ENCODE measurements at places on chromosomes 5 and 9.
A peak's percentile ranks its signal among the peaks of the same experiment; 100 is the strongest.

- peak; percentile 4 for DNase-seq
Measured at GRCh38 chr9:112863746-112864145, 26.9 kb downstream of the SLC46A2 start.

DNA sequence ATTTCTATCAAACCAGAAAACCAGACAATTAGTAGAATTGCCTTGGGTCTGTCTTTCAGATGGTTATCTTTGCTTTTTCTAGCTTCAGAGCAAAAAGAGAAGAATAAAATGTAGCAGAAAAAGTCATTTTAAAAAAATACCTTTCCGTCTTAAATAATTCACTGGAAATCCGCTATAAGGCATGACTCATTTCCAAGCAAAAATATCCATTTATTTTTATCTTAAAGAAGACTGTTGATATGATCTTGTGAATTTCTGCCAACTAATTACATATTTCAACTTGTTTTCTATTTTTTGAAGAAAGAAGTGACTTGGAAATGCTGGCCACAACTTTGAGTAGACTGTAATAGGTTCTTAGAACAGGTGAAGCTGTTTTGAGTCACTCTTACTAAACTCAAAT, 83.7 kb downstream of the VCAN start:
- DNase-seq: no peak

DNA sequence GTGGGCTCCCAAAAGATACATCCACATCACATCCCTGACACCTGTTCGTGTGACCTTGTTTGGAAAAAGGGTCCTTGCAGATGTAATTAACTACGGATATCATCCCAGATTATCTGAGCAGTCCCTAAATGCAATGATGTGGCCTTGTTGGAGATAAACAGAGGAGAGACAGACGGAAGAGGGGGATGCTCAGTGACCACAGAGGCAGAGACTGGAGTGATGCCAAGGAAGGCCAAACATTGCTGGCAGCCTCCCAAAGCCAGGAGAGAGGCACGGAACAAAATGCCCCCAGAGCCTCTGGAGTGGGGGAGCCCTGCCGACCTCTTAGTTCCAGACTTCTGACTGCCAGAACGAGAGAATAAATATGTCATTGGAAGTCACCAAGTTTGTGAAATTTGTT, 15.0 kb upstream of the VAV2 start:
- no peak for DNase-seq

DNA sequence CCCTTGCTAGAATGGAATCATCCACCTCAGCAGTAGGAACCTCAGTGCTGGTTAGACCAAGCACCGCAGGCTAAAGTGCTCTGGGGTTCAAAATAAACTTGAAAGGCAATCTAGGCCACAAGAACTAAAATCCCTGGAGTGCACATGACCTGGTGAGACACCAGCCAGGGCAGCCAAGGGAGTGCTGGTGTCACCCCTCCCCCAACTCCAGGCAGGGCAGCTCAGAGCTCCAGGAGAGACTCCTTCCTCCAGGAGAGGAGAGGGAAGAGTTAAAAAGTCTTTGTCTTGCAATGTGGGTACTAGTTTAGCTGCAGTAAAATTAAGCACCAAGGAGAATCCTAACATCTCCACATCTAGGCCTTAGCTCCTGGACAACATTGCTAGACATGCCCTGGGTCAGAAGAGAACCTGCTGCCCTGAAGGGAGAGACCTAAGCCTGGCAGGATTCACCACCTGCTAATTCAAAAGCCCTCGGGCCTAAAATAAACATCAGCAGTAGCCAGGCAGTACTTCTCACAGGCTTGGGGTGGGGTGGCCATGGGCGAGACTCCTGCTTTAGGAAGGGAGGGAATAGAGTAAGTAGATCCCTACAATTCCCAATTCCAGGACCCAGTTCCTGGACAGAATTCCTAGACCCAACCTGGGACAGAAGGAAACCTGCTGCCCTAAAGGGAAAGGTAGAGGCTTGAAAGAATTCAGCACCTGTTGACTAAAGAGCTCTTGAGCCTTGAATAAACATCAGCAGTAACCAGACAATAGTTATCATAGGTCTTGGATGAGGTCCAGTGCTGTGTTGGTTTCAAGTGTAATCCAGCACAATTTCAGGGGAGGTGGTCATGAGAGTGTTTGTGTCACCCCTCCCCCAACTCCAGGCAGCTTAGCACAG, 25.8 kb downstream of the UGT3A2 start:
- DNase-seq: no peak

DNA sequence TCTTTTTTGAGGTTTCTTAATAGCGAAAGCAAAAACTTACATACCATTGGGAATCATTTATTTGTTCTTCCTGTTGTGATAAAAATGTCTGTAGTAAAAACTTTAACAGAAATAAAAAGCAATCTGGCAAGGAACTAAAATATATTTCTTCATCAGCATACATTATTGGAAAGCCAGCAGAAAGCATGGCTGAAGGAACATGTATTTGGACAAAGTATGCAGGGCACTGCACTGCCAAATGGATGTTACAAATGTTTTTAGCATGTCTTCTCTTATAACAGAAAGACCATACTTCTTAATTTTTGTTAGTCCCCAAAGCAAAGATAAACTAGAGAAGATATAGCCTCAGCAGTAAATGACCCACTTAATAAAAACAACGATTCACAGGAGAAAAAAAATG, 80.5 kb downstream of the SMIM15 start:
- DNase-seq: no peak

DNA sequence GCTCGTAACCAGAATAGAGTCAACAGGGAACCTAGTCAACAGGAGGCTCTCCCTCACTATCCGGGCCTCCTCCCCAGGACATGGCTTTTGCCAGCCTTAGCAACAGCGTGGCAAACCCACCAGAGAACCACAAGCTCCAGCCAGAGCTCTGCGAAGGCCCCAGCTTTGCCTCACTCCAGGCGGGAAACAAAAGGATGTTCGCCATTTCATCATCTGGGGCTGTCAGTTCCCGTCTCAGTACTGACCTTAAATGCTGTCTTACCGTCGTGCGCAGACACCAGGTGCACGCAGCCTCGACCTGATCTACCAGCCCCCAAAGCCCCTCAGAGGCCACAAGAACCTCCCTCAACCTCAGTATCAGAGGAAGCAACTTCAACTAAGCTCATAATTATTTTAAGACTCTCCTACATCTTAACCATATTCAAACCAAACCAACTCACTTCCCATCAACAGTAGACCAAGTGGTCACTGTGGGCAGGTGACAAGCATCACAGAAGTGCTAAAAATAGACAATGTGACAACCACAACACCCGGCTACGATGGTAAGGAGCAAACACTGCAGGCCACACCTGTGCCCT, 71.4 kb downstream of the SEMA4D start:
- no peak for DNase-seq

GRCh38 chr9:94813379-94813778, 86.9 kb downstream of the AOPEP start:
- DNase-seq: no peak

DNA sequence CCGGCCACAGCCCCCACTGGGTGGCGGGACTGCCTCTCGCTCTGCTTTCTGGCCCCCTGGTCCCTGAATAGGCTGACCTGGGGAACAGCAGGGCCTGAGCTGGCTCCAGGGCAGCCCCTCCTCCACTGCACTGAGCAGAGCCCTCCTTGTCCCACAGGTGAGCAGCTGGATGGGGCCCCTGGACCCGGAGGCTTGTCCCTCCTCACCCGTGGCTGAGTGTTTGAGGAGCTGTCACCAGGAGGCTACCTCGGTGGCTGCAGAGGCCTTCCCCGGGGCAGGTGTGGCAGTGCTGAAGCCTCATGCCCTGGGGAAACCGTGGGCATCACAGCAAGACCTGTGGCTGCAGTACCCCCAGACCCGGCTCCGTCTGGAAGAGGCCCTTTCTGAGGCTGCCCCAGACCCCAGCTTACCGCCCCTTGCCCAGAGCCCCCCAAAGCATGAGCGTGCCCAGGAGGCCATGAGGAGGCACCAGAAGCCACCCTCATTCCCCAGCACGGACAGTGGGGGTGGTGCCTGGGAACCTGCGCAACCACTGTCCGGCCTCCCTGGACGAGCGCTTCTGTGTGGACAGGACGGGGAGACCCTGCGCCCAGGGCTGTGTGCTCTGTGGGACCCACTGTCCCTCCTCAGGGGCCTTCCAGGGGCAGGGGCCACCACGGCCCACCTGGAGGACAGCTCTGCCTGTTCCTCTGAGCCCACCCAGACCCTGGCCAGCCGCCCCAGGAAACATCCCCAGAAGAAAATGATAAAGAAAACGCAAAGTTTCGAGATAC, 28.5 kb upstream of the LRRC14B start:
- DNase-seq: peak; percentile 66

- no peak for DNase-seq
Measured at GRCh38 chr9:1440256-1440655, 390.1 kb downstream of the DMRT2 start.

DNA sequence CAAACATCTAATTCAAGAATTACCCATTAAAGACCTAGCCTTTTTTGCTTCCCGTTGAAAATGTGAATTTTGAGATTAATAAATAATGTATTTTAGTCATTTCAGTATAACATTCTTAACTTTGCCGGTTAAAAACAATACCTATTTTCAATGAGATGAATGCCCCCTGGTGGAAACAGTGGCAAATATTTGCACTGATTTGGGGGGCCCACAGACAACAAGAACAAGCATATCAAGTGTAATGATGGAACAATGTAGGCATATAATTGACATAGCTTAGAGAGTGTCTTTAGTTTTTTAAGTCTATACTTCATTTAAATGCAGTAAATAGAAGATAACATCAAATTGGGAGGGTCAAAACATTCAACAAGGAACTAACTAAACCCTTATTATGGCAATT, 111.9 kb downstream of the NTRK2 start:
- DNase-seq: no peak

DNA sequence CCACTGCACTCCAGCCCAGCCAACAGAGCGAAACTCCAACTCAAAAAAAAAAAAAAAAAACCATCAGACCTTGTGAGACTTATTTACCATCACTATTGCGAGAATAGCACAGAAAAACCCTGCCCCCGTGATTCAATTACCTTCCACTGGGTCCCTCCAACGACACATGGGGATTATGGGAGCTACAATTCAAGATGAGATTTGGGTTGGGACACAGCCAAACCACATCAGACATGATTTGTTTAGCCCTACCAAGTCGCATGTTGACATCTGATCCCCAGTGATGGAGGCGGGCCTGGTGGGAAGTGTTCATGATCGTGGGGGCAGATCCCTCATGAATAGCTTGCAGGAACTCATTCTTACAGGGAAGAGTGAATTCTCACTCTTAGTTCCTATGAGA, 26.6 kb downstream of the MYO10 start:
- no peak for DNase-seq

DNA sequence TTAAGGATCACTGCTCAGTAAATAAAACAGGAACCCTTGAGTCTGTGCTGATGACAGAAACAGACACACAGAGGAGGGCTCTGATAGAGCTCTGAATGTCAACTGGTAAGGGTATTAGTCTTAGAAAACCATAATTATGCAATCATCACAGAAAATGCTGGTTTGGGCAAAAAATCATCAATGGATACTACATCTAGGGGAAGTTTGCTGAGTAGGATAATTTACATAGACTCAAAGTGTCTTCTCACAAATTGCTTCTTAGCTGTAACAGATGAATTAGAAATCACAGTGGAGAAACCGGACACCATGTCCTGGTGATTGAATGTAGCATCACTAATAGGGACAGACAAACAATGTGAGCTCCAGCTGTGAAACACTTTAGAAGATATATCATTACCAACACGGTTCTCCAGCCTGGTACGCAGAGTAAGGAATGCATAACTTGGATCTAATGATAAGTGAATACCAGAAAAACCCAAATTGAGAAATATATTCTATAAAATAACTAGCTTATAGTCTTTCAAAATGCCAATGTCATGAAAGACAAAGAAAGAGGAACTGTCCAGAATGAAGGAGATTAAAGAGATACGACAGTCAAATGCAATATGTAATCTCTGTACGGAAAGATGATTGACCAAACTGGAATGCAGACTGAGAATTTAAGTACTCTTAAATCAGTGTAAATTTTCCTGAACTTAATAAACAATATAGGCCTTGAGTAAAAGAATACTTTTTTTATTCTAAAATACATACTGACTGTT, 17.3 kb downstream of the CHD1 start:
- DNase-seq: no peak

- DNase-seq: no peak
Measured at GRCh38 chr9:93190656-93191353, 6.9 kb downstream of the WNK2 start.

DNA sequence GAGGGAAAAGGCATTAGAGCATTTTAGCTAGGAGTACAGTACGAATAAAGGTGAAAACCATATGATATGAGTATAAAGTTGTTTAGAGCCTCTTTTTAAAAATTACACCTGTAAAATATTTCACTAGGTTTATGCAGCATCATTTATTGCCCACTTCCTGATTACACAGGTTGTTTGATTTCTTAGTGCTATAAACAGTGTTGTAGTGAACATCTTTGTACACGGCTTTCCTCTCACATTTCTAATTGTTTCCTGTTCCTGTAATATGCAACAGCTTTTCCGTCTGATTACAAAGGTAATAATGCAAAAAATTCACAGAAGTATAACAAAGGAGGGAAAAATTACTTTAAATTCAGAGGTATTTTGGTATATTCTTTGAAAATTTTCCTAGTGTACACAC, 13.0 kb downstream of the STOM start:
- no peak for DNase-seq

DNA sequence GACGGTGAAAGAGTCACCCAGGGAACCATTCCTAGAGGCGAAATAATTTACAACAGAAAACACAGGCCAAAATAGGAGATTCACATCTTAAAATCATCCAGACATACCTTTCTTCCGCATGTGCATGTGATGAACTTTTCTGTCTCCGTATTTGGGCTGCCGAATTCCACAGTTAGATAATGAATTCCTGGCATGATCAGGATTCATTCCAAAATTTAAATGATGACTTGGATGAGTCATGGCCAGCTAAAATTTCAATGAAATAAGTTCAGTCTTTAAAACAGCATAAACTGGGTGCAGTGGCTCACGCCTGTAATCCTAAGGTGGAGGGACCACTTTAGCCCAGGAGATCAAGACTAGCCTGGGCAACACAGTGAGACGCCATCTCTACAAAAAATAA, 82.7 kb downstream of the DROSHA start:
- DNase-seq: no peak

- no peak for DNase-seq
Measured at GRCh38 chr5:177471610-177472356, 1.7 kb downstream of the DBN1 start.

GRCh38 chr5:168305281-168305680, 13.8 kb downstream of the WWC1 start:
- DNase-seq: no peak

GRCh38 chr9:4814913-4815312, 22.2 kb downstream of the RCL1 start:
- DNase-seq: no peak

- DNase-seq: no peak
Measured at GRCh38 chr5:116861666-116862065, 287.0 kb upstream of the SEMA6A start.

GRCh38 chr5:59169768-59170150, 586.9 kb downstream of the RAB3C start:
- no peak for DNase-seq

- no peak for DNase-seq
Measured at GRCh38 chr9:76266649-76267283, 127.5 kb downstream of the RFK start.

- no peak for DNase-seq
Measured at GRCh38 chr5:36238502-36239295, 3.0 kb downstream of the NADK2 start.

- DNase-seq: peak; percentile 58
Measured at GRCh38 chr9:125990793-125991220, 243.6 kb downstream of the PBX3 start.

GRCh38 chr5:134510970-134511795, 14.3 kb upstream of the JADE2 start:
- peak; percentile 54 for DNase-seq

- DNase-seq: no peak
Measured at GRCh38 chr5:92081958-92082712, 699.0 kb upstream of the ARRDC3 start.

All from cardiac septum (tissue), 1 donor.